ENCODE measurements at places on chromosomes 6 and 20. TPM values are rescaled to one million over a fixed set of nuclear protein-coding genes. Genes with fewer than 3 reads are reported as not detected.
A peak's percentile ranks its signal among the peaks of the same experiment; 100 is the strongest.

MCM8 gene
- 38.8 TPM for total RNA-seq

- DNase-seq = no peak
Measured at GRCh38 chr6:21918041-21918440, 324.5 kb downstream of the SOX4 start.

DNA sequence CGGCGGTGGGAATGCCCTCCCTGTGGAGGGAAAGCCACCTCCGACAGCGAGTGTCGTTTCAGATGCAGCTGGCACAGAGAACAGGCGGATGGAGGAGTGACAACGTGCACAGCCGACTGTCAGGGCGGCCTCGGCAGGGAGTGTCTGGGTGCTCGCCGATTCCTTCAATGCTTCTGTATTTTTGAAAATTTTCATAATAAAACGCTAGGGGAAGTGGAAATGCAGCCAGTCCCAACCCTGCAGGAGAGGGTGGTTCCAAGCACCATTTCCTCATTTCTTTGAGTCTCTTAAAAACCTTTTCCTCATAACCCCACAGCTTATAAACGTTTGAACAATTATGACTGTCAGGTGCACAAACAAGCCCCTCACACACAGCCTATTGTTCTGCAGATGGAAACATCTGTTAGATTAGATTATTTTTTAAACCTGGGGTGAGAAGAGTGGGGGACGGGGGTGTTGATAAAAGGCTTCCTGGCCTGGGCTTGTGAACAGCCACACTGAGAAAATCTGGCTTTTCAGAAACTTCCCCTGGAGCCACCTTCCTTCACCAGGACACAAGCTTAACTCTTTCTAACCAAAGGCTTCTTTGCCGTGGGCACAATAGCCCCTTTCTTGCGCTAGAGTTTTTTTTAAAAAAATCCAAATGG, 228.9 kb downstream of the ANKRD60 start:
- no peak for DNase-seq

DNA sequence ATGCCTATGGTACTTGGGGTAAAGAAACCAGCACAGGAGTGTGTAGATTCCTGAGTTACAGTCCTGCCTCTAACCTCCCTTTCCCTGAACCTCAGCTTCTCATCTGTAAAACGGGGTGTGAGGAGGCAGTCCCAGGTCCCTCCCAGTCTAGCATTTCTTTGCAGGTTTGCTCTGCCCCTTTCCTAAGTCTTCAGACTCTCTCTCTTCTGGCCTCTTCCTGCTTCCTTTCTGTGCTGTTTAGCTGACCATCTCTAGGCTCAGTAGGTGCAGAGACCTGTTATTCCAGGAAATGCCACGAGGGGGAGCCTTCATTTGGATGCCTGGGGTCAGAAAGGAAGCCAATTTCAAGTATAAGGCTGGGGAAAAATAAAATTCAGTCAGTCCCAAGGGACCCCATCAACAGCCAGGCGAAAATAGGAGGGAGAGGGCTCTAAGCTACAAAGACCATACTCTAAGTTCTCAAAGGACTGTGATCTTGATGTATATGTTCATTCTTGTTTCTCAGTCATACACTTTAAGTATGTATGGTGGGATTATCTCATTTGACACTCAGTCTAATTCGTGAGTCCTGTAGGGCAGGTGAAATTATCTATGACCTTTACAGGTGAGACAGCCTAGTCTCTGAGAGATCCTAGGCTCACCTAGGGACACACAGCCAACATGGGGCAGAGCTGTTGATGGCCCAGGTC, 89.1 kb downstream of the NCR2 start:
- DNase-seq = peak; percentile 86

DNA sequence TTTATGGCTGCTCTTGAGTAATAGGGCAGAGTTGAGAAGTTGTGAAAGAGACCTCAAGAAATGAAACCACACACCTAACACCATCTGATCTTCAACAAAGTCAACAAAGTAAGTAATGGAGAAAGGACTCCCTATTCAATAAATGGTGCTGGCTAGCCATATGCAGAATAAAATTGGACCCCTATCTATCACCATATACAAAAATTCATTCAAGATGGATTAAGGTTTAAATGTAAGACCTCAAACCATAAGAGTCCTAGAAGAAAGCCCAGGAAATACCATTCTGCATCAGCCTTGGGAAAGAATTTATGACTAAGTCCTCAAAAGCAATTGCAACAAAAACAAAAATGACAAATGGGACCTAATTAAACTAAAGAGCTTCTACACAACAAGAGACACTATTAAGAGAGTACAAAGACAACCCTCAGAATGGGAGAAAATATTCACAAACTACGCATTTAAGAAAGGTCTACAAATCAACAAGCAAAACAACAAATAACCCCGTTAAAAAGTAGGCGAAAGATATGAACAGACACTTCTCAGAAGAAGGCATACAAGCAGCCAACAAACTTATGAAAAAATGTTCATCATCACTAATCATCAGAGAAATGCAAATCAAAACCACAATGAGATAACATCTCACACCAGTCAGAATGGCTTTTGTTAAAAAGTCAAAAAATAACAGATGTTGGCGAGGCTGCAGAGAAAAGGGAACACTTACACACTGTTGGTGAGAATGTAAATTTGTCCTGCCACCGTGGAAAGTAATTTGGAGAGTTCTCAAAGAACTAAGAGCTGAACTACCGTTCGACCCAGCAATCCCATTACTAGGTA, 4.0 kb downstream of the MAP3K5 start:
- DNase-seq = no peak
